Putamen (tissue), 1 donor: ENCODE measurements at places on chromosomes 7 and 10.
A peak's percentile ranks its signal among the peaks of the same experiment; 100 is the strongest.

DNA sequence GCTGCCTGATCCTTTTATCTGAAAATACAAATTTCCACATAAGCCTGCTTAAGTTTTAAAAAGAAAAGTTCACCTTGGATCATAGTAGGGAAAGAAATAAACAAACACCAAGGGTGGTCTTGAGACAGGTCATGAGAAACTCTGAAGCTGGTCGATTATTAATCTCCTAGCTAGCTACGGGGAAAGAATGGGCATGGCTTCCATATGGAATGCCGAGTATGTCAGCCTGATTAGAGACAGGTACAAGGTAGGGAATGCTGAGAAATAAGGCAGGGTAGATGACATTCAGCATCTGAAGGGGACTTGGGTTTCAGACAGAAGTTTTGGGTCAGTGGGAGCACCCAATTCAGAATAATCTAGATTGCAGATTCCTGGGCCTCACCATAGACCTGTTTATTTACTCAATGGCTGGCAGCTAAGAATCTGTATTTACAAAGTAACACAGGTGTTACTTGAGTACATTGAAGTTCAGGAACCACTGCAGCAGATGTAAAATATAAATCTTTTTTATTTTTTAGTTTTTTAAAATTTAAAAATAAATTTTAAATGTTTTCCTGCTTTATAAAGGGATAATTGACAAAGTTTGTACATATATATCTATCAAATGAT is 49.0 kb downstream of the SCIN start:
- no peak for DNase-seq

GRCh38 chr7:3106361-3106826 is 62.7 kb upstream of the CARD11 start:
- no peak for DNase-seq

DNA sequence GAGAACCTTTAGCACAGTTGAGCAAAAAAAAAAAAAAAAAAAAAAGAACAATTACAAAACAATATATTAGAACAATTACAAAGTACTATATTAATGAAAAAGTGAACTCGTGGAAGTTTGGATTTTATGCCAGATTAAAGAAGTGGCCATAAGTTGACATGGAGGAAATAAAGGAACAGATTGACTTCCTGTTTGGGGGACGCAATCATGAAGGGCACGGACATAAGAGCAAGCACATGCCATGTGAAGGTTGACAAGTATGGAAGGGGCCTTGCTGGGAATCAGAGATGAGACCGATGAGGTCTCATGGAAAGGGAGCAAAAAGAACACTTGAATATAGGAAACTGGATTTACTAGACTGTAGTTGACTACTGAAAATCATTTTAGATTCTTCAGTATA is 61.7 kb downstream of the ICA1 start:
- no peak for DNase-seq

DNA sequence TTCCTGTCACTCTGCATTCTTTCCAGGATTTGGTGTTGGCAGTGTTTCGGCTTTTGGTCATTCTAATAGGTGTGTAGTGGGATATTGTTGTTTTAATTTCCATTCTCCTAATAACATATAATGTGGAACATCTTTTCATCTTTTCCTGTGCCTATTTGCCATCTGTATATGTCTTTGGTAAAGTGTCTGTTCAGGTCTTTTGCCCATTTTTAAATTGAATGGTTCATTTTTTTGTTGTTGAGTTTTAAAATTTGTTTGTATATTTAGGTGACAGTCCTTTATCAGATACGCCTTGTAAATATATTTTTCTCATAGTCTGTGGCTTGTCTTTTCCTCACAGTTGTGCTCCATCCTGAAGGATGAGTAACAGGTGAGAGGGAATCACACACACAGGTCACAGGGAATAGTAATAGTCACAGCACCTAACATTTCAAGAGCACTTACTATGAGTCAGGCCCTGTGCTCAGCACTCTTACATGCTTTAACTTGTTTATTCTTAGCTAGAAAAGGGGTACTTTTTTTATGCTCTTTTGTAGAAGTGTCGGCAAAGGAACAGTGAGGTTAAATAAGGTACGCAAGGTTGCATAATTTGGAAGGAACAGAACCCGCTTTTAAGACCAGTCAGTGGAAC is 117.1 kb upstream of the GATA3 start:
- no peak for DNase-seq

- DNase-seq = no peak
These were observed 10.8 kb upstream of the HOXA2 start for GRCh38 chr7:27112955-27113949.

DNA sequence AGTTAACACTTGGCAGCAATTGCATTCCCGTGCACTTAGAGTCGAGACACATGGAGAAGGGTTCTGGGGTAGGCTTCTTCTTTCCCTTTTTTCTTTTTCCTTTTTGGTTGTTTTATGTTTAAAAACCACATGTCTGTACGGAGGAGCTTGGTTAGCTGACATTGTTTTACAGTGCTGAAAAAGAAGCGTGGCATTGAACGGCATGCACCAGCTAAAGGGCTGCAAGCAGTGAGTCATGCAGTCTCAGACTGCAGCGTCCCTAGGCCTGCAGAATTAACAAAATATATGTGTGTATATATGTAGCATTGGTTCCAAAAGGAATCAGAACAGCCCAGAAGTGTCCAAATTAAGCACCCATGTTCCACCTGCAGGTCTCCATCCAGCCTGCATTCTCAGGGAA is 211.0 kb downstream of the TCF7L2 start:
- DNase-seq = no peak

DNA sequence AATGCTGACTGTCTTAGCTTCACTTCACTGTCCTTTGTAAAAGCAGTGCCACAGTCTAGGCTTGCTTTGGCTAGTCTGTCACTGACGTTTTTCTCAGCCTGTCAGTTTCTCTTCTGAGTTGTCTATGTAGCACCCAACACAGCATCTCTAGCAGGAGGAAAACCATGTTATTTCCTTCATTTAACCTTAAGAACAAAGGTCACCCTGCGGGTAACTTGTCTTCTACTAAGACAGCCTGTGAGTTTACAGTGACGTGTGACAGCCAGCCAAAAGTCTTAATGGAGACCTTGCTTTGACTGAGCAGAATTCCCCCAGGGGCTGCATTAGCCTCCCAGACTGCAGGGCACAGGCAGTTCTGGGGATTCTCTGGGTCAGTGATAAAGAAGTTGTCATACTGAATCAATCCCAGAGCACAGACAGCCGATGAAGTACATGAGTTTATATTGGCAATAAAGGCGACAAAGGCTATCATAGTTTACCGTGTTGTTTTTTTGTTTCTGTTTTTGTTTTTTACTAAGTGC is 296.0 kb upstream of the KIAA1217 start:
- DNase-seq = no peak

GRCh38 chr7:142587578-142588191 is 161.6 kb upstream of the PRSS1 start:
- no peak for DNase-seq

DNA sequence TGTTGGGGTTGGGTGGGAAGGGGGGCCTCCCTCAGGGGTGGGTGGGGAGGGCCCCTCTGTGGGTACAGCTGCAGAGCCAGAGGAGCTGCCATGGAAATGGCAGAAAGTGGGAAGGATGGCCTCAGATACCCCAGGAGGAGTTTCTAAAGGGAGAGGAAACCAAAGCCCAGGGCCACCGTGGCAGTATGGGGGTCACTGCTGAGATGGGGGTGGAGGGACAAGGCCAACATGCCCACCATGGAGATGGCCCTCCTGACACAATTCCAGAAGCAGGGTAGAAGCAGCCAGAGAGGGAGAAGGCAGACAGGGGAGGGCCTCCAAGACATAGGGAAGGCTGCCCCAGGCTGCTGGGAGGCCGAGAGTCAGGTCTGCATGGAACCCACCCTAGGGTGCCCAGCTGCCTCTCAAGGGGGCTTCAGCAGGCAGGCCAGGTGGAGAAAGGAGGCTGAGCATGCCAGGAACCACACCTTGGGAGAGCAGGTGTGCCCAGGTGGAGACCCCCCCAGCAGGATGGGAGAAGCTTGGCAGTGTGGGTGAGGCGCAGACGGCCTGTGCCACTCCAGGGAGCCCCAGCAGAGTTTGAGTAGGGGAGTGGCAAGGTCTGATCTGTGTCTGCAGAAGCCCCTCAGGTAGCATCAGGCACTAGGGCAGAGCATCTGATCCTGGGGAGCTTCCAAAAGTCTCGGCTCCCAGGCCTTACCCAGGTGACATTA is 146.8 kb downstream of the ARHGAP22 start:
- no peak for DNase-seq

DNA sequence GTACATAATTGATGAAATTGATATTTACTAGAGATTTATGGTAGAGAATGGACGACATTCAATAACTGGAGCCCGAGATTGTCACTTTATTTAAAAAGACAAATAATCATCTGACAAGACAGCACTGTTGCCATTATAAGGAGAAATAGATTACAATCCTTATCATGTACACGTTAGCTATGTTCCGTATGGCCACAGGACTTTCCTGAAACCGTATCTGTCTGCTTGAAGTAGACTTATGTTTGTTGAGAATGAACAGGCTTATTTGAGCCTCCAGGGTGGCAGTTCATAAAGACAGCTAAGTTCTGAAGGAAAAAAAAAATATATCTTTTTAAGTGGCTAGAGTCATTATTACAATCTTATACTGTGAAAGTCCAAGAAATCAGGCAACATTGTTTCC is 317.2 kb downstream of the BICC1 start:
- DNase-seq = no peak

DNA sequence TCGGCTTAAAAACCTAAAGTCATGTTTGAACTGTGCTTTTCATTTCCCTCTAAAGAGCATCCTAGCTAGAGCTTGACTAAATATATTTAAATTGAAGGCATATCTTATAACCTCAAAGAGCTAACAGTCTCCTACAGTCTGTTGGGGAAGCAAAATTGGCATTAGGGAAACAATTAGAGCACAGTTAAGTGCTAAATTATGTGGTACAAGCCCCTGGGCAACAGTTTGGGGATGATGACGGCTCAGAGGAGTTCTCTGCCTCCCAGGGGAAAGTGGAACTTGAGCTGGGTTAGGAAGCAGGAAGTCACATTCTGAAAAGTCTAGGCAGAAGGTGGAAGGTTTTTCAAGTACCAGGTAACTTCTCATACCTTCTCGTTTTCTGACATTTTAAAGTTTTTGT is 18.6 kb upstream of the GOT1 start:
- DNase-seq = no peak

DNA sequence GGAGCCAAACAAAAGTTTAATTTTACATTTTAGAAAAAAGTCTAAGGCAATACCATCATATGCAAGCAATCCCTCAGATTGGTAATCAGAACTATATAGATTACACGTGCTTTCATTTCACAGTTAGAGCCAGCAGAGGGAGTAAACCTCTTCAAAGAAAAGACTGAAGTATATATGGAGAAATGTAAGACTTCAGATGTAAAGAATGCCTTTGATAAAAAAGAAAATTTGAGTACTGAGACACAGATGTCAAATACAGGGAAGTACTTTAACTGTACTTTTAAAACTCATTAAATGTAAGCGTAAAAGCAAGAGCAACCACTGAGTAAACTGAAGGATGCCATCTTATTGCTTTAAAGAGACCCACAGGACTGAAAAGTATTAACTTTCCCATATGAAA is 101.4 kb upstream of the FAM133B start:
- peak; percentile 48 for DNase-seq

- no peak for DNase-seq
These were observed 98.4 kb downstream of the GNAT3 start for GRCh38 chr7:80413383-80413945.

DNA sequence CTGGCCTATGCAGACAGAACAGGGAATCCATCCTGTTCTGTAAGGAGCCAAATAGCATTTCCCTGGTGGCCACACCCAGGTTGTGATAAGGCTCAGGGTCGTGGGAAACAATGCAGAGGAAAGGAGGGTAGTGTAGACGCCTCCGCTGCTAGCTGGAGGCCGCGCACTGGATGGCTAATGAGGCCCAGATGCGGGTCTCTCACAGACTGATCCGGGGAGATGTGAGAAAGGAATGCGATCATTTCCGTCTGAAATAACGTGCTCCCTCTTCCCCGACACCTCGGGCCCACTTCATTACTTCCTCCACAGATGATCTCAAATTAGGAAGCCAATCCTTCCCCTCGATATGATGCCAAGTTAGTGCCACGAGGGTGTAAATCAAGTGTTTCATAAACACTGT is 203.3 kb downstream of the TAX1BP1 start:
- DNase-seq = no peak

DNA sequence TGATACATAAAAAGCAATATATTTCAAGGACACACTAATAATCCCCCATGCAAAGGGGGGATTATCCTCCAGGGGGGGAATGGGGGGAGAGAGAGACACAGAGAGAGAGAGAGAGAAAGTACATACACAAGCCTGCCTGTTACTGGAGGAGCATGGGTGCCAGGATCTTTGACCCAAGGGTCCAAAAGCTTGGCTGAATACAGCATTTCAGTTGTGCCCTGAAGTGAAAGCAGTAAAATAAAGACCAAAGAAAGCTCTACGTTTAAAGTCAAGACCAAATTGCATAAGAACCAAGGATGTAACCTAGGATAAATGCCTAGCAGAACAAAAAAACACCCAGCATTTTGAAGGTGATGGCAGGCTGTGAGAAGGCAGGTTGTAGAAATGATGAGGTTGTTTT is 27.8 kb upstream of the ITGB8 start:
- no peak for DNase-seq

- no peak for DNase-seq
These were observed 64.4 kb upstream of the NANOS1 start for GRCh38 chr10:118965096-118965495.

DNA sequence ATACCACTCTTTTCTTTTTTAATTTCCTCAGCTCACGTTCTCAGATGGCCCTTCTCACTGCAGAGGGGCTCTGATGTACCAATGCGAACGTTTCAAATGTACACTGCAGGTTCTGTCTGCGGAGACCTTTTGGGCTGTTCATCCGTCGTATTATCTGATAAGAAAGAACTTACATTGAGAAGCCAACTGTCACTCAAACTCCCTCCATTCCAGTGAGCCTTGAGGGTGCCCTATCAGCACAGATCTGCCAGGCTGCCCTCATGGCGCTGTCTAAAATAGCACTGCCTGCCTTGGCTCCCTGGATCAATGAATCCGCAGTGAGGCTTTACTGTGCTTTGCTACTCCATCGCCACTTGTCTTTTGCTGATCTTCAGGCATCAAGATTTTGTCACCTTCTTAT is 61.8 kb downstream of the ARL5B start:
- no peak for DNase-seq

DNA sequence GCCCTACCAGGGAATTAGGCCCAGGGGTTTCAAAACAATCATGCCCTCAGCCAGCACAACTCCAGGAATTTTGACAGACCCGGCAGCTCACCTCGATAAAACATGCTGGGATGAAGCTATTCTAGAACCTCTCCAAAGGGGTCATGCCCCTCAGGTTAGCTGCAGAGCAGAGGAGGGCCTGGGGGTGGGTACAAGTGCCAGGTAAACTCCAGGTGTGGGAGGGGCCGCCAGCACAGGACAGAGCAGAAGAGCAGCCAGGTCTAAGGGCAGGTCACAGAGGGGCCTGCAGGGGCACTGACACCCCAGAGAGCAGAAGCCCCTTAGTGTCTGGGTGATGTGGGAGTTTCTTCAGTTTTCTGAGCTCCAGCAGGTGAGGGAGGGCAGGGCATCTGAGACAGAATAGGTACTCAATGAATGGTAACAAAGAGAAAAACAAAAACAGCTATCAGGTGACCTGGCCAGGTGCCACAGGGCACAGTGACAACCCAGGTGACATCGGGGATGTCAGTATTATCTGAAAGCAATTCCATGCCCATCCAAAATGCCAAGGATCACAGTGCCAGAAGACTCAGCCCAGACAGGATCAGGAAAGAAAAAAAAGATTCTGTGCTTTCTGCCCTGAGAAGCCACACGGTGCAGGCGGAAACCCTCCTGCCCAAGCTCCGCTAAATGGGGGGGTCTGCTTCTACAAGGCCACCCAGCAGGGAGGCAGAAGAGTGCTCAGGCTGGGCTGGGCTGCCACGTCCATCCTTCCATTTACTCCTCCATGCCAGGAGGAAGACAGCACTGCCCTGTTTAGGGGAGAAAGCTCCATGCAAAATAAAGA is 104.5 kb downstream of the TNS3 start:
- no peak for DNase-seq
